ENCODE measurements at places on chromosomes 7 and 10.

DNA sequence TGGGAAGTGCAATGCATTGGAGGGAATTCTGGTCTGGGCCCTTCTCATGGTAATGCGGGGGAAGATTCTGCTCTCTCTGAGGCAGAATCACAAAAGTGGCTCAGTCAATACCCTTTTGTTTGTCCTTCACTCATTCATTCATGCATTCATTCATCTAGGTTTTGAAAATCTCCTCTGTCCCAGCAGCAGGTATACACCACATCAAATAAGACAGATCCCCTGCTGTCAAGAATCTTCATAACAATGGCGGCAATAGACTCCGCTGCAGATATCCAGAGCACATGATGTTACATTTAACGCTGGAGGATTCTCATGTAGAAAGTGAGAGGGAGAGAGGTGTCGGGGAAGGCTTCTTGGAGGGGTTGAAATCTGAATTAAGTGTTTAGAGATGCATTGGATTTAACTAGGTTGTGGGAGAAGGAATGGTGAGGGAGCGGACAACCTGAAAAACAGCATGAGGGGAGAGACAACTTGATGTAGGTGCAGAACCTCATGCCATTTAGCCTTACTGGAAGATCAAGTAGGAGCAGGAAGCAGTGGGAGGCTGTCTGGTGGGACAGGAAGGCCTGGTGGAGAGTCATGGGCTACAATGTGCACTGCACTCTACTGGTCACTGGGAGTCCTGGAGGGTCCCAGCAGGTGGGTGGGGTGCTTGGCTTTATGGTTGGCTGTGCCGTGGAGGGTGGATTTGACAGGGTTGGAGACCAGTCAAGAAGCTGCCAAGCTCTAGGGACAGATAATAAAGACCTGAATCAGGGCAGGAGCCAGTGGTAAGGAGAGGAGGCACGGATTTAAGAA is 5.2 kb upstream of the FAM180A start:
- DNase-seq: no peak

- DNase-seq: no peak
These were observed 171.5 kb downstream of the CPEB3 start for GRCh38 chr10:92119340-92119739.

- DNase-seq: no peak
These were observed 7.7 kb upstream of the GTPBP4 start for GRCh38 chr10:980468-981093.

- DNase-seq: no peak
These were observed 209.9 kb downstream of the CHCHD3 start for GRCh38 chr7:132872034-132872433.

GRCh38 chr10:74406006-74406405 is 255.0 kb downstream of the ADK start:
- DNase-seq: no peak

DNA sequence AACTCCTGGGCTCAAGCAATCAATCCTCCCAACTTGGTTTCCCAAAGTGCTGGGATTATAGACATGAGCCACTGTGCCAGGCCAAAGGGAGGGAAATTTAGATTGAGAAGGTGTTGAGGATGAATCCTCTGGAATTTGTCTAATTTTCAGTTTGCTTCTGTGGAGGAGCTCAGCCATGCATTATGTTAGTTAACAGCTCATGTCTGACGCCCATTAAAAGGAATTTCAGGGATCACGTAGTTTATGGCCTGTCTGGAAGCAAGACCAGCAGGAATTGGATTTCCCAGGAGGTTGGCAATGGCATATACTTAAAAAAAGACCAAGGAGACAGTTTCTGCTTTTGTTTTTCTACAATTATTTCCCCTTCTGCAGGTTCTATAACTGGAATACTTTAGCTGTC is 165.7 kb downstream of the OTUD1 start:
- DNase-seq: no peak

DNA sequence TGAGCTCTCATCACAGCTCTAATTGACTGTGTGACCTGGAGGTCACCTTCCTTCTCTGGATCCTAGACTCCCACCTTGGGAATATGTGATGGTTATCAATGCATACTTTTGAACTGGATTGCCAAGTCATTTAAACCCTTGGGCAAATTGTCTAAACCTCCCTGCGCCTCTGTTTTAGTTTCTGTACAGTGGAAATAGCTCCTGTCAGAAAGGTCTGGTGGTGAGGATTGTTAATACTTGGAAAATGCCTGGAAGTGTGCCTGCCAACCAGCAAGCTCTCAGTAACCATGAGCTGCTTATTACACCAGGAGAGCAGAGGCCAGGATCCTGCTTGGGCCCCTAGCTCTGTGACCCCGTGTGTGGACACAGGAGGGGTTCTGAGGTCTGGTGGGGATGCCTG is 108.7 kb upstream of the PPIF start:
- no peak for DNase-seq

GRCh38 chr10:70190102-70190501 is 19.8 kb upstream of the SAR1A start:
- no peak for DNase-seq

GRCh38 chr7:121302214-121302745 is 26.5 kb upstream of the WNT16 start:
- DNase-seq: no peak

- DNase-seq: no peak
These were observed 73.6 kb downstream of the RELN start for GRCh38 chr7:103915680-103916357.

- DNase-seq: no peak
These were observed 11.3 kb downstream of the NPTX2 start for GRCh38 chr7:98628418-98628817.

DNA sequence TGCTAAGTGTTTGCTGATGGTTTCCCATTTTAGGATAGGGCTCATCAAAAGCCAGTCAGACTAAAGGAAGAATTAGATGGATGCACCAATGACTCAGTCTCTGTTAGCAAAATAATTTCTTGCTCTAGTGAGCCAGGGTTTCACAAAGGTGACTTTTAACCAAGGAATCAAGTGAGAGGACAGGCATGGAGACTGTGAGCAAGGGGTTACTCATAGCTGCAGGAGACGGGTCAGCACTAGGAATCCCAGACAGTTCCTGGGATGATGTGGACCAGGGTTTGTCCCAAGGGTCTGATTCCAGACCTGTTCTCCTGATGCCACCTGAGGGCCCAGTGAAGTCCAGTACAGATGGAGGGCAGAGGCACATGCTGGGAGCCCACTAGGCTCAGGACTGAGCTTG is 138.1 kb downstream of the NOC3L start:
- DNase-seq: no peak

DNA sequence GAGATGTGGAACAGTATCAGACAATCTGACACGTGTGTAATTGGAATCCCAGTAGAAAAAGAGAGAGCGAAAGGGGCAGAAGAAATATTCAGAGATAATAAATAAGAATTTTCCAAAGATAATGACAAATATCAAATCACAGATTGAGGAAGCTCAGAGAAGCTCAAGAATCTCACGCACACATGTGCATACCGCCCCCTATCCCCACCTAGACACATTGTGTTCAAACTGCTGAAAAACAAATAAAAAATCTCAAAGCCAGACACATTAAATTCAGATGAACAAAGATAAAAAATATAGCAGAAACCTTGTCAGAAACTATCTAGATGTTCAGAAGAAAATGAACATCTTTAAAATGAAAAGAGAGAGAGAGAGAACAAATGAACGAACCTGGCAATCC is 17.2 kb downstream of the SFR1 start:
- no peak for DNase-seq

- DNase-seq: no peak
These were observed 20.2 kb upstream of the TMEM72 start for GRCh38 chr10:44890696-44891563.

DNA sequence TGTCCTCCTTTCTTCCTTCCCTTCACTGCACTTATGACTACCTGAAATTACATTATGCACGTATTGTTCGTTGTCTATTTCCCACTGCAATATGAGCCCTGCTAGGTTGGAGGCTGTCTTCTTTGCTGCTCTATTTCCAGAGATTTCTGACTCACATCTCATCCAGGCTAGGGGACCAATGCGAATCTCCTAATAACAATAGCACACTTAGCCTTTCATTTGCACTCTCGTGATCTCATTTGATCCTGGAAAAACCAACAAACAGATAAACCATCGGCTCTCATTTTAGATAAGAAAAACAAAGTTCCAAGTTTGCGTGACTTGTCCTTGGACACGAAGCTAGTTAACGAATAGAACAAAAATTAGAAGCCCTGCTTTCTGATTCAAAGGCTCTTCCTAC is 1.4 kb downstream of the ZNF438 start:
- DNase-seq: no peak

DNA sequence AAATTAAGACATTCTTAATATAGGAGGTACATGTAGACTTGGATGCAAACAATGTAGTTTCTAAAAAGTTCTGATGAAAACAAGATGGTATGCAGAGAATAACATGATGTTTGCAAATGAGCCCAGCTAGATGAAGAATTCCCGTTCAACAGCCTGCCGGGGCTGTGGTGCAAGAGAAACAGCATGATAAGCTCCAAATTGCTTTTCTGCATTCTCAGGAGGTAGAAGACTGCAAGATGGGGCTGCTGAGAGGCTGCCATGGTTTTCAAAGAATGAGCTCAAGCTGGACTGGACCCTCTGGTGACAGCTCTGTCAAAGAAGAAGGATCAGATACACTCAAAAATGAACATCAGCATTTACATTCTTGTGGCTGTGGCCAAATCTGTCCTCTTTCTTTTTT is 73.4 kb upstream of the PALS2 start:
- no peak for DNase-seq

DNA sequence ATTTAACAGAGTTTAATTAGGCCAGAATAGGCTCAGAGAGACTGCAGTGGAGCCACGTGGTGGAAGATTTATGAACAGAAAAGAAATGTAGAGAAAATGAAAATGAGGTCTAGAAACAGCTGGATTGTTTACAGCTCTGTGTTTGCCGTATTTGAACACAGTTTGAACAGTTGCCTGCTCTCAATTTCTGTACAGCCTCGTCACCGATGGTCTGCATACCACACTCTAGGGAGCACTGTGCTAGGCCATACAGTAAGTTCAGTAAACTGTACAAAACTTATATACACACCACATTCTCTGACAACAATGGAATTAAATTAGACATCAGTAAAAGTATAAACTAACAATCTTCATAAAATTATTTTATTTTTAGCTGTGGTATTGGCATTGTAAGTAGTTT is 11.1 kb upstream of the CYP2E1 start:
- no peak for DNase-seq

GRCh38 chr7:132733860-132734259 is 157.6 kb upstream of the PLXNA4 start:
- no peak for DNase-seq

- DNase-seq: no peak
These were observed 465.5 kb downstream of the PHTF2 start for GRCh38 chr7:78264105-78264504.

GRCh38 chr7:36045326-36045725 is 107.7 kb upstream of the EEPD1 start:
- no peak for DNase-seq

DNA sequence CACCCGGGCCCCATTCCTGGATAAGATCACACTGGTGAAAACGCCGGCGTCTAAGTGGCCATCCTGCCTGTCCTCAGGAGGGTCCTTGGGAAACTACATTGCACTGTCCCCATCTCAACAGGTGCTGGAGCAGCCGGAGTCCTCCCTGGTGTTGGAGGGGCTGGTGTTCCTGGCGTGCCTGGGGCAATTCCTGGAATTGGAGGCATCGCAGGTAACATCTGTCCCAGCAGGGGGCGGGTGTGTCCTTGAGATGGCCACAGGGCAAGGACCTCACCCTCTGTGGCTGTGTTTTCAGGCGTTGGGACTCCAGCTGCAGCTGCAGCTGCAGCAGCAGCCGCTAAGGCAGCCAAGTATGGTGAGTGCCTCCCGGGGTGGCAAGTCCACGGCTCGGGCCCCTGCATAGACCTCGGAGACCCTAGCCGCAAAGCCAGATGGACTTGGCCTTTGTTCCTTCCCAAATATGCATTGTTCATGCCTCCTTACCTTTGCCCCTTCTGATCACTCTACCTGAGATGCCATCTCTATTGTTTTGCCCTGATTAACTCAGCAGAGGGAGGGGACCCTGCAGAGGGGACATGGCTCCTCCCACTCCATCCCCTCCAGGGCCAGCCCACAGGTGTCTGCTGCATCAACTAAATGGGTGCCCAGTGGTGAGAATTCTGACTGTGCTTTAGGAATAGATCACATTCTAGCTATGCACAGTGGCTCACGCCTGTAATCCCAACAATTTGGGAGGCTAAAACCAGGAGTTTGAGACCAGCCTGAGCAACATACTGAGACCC is 23.8 kb downstream of the ELN start:
- DNase-seq: no peak

GRCh38 chr7:12695965-12696364 is 8.5 kb downstream of the ARL4A start:
- DNase-seq: no peak

GRCh38 chr7:67625257-67625737 is 628.7 kb downstream of the TYW1 start:
- DNase-seq: no peak

- no peak for DNase-seq
These were observed at the start of gene EMX2 for GRCh38 chr10:117542706-117543224. TSS of gene EMX2 (plus strand) at chr10:117542746. CDS start at chr10:117543268, 522 bp downstream.

GRCh38 chr7:4134631-4135030 is 547.5 kb upstream of the FOXK1 start:
- no peak for DNase-seq

DNA sequence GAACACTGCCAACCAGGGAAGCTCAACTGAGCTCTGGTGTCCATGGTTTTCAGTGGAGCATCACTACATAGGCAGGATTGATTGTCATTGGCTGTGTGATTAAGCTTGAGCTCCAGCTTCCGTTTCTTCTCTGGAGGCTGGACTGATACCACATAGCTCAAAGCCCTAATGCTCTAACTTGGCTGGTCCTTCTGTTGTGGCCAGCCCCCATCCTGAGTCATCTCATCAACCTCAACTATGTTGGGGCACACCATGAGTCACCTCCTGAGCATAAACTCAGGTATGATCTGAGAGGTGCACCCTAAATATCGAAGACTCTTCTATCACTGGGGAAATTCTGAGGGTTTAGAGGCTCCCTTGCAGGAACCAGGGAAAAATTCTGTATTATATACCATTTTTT is 114.5 kb upstream of the INHBA start:
- DNase-seq: no peak

- DNase-seq: no peak
These were observed 205.2 kb downstream of the STK31 start for GRCh38 chr7:23915236-23915635.

DNA sequence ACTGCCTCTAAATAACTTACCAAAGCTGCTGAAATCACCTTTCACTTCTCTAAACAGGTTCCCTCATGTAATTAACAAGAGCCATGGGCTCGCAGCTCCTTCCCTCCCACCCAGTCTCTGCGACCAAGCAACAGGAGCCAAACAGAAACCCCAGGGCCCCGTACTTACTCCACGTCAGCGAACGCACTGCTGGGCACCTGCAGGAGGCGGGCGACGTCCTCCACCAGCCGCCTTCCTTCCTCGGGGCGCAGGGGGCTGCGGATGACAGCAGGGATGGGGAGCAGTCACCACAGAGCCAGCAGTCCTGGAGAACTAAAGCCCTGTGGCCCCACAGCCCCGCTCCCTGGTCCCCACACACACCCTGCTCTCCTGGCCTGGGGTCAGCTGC is 477.0 kb downstream of the PTPRN2 start:
- no peak for DNase-seq

DNA sequence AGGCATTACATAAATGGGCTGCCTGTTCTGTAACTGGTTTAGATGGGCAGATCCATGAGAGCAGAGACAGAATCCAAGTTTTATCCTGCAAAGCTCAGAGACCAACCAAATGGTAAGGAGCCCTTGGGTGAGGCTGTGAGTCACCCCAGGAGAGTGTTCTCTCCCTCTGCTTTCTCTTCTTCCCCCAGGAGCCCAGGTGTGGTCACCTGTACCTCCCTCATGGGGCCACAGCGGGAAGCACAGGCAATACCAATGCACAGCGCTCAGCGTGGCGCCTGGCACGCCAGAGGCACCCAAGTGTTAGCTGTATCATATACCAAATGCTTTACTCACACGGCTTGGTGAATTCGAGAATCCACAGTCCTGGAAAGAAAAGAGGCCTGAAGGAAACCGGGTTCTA is 39.4 kb downstream of the CTBP2 start:
- no peak for DNase-seq

Data from esophagus squamous epithelium (tissue), 5 donors.